ENCODE measurements at places on chromosomes 13 and 19.

GRCh38 chr13:41056826-41057711, 4.2 kb upstream of the WBP4 start:
- no peak for DNase-seq

DNA sequence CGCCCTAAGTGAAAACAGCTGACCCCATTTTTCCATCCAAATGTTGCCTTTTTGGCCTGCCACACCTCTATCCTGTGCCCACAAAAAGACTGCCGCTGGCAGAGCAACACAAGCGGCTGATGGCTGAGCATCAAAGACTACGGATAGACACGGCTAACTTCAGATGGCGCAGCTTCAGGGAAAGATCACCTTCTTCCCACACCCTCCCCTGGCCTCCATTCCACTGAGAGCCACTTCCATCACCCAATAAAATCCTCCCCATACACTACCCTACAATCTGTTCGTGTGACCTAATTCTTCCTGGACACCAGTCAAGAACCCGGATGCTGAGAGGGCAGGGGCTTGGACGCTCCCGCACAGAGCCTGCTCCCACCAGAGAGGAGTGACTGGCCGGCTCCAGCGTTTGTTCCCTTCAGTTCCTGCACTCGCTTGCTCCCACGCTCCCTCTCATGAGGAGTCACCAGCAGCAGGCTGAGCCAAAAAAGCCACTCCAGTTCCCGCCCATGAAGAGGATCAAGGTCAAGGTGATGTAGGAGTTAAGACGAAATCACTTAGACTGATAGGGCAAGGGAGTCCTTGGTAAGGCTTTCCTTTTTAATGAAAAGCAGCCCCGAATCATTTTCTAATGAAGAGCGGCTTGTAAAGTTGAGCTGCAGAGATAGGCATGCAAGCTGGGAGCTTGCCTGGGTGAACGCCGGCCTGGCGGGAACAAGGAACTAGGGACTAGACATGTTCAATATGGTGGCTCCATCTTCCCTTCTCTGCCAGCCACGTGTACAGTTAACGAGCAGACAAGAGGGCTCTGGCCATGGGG, 35.7 kb downstream of the TSKS start:
- DNase-seq = no peak

- DNase-seq = no peak
Observed at GRCh38 chr13:97223711-97224541, 1.8 kb downstream of the MBNL2 start.

DNA sequence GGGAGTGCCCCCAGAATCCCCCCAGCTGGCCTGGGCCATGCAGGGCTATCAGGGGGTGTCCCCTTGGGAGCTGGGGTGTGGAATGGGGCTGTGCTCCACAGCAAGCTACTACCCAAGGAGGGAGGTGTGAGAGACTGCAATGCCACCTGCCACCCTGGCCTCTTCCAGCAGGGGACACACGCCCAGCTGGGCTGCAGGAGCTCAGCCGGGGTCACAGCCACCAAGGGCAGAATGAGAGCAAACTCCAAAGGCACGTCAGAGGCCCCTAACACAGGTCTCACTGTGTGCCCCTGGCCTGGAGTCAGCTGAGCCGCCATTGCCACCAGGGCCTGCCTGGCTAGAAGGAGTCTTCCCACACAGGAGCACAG, 55.5 kb downstream of the MLLT1 start:
- DNase-seq = no peak

- DNase-seq = no peak
Observed at GRCh38 chr13:22463089-22463488, 717.7 kb upstream of the SGCG start.

- no peak for DNase-seq
Observed at GRCh38 chr13:44400736-44401135, 27.1 kb downstream of the SERP2 start.

GRCh38 chr19:6773323-6773931, 919 bp downstream of the VAV1 start:
- no peak for DNase-seq

DNA sequence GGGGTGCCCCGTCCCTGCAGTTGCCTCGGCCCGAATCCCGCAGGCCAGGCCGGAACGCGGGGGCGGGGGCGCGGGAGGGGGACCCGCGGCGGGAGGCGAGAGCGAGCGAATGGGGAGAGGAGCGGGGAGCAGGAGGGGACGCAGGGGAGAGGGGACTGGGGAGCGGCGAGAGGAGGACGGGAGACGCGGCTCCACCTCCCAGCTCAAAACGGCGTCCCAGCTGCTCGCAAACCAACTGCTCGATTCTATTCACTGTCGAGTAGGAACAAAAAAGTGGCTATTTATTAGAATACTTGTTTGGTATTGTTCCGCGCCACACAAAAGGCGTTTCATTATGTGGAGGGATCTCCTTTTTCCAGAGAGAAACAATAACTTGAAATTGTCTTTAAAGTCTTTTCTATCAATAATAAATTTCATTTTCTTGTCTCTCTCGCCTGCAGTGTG, 10.6 kb upstream of the SOX1 start:
- no peak for DNase-seq

GRCh38 chr13:40779796-40780285, 8.9 kb upstream of the MRPS31 start:
- no peak for DNase-seq

GRCh38 chr13:46492946-46493345, 60.0 kb upstream of the LRCH1 start:
- no peak for DNase-seq

DNA sequence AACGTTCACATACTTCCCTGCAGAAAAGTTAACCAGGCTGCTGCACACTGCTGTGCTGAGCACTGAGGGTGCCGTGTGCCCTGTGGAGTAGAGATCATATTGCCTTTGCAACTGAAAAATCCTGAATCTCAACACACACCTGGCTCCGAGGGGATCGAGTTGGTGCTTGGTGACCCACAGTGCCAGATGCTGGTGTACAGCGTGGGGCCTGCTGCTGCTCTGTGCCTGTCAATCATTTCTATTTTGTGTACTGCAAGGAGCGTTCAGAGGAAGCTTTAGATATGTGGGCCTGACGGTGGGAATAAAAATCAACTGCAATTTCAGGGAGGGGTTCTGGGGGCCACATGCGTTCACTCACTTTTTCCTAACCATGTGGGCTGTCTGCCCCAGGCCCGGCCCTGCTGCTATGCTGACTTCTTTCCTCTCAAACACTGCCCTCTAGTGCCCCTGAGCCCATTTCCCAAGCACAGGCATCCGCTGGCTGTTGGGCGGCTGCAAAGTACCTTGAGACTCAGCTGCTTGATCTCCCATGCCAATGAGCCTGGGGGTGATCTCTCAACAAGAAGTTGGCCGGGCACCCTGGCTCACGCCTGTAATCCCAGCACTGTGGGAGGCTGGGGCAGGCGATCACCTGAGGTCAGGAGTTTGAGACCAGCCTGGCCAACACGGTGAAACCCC, 9.7 kb upstream of the LENG8 start:
- DNase-seq = no peak

- no peak for DNase-seq
Observed at GRCh38 chr13:50761406-50761805, 82.1 kb downstream of the DLEU7 start.

GRCh38 chr19:1340681-1341469, 42.8 kb upstream of the NDUFS7 start:
- DNase-seq = no peak

- DNase-seq = no peak
Observed at GRCh38 chr13:60137911-60138560, 25.7 kb downstream of the DIAPH3 start.

DNA sequence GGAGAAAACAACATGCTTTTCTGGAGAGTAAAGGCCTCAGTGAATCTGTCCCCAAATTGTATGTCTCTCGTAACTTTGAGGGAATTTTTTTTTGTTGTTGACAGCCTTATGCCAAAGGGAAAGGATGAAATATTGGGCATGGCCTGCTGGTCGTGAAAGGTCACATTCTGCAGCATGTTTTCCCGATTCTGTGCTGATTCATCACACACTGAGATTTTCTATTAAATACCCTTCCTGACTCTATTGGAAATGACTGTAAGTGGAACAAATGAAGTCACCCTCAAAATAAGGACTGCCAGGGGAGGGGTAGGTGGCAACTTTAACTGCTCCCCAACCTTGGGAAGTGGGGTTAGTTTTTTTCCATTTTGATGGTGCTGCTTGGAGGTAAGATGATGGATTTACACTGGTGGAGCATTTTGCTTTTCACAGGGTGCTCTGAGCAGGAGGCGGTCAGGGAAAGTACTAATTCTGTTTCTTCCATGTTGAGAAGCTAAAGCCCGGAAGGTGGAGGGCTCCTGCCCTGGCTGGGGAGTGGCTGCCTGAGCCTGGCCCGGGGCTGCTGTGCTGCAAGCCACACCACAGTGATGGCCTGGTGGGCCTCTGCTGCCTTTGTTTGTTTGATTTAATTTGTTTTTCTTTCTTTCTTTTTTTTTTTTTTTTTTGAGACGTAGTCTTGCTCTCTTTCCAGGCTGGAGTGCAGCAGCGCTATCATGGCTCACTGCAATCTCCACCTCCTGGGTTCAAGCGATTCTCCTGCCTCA, 116.8 kb upstream of the SPATA13 start:
- no peak for DNase-seq

GRCh38 chr13:23579896-23580683, 9.9 kb downstream of the TNFRSF19 start:
- no peak for DNase-seq

DNA sequence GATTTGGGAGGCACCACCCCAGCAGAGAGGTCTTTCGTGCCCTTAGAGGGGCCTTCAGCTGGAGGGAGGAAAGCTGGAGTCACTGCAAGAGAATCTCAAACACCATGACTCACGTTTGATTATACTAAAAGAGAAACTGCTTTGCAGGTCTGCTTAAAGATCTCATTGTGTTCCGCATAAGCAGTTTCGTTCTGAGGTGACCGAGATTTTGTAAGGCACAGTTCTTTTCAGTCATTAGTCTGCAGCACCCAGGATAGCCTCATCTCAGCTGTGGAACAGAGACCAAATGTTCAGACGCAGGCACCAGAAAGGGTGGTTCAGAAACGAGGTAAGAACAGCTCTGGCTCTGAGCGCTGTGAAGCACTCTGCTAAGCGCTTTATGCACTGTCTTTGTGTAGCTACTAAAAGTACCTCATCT, 71.2 kb upstream of the GTF3A start:
- no peak for DNase-seq

DNA sequence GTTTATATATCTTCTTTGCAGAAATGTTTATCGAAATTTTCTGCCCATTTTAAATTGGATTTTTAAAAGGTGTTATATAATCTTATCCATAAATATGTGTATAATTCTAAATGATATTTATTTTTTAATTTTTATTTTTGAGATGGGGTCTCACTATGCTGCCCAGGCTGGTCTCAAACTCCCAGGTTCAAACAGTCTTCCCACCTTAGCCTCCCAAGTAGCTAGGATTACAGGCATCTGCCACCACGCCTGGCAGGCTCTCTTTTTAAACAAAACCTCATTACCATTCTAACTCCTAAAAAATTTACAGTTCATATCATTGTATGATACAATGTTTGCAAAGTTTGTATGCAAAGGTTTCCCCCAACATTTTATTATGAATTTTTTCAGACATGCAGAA, 7.2 kb downstream of the LGALS7B start:
- no peak for DNase-seq

- no peak for DNase-seq
Observed at GRCh38 chr19:15614507-15615379, at the start of gene CYP4F8. Gene CYP4F8, plus strand, starts transcription at chr19:15615218. Its CDS starts 399 bp downstream, at chr19:15615617.

- no peak for DNase-seq
Observed at GRCh38 chr13:44487989-44488388, 88.1 kb downstream of the TSC22D1 start.

- no peak for DNase-seq
Observed at GRCh38 chr13:31947105-31947504, 84.5 kb upstream of the FRY start.

GRCh38 chr19:5246554-5247155, 94.0 kb downstream of the PTPRS start:
- DNase-seq = no peak

GRCh38 chr19:30666301-30666803, 294.2 kb downstream of the ZNF536 start:
- peak; percentile 10 for DNase-seq

- DNase-seq = no peak
Observed at GRCh38 chr13:45332036-45332830, 8.8 kb downstream of the TPT1 start.

DNA sequence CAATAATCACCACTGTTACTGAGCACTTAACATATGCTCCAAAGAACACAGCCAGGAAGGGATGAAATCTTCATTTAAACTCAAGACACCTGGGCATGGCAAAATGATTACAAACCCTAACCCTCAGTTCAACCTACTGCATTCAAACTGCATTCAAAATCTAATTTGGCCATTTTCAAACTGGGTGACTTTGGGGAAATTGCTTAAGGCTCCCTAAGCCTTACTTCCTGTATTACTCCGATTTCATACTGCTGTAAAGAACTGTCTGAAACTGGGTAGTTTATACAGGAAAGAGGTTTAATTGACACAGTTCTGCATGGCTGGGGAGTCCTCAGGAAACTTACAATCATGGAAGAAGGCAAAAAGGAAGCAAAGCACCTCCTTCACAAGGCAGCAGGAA, 50.4 kb downstream of the CBY2 start:
- DNase-seq = no peak

DNA sequence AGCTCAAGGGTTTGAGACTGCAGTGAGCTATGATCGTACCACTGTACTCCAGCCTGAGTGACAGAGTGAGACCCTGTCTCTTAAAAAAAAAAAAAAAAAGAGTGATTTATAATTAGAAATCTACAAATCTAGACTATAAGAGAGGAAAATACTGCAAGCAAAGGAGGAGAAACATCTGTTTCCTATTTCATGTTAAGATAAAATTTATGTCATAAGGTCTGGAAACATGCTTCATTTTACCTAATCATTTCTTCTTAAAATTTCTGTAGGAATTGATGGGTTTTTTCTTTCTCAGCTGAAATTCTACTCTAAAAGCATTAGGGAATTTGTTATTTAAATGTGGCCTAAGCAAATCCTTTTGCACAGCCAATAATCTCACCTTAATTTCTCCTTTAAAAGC, 53.2 kb downstream of the C13orf42 start:
- DNase-seq = no peak

- peak; percentile 31 for DNase-seq
Observed at GRCh38 chr19:4730740-4731171, 7.1 kb upstream of the DPP9 start.

- no peak for DNase-seq
Observed at GRCh38 chr13:107680115-107680514, 535.2 kb downstream of the LIG4 start.

GRCh38 chr19:50693064-50693975, 26.3 kb downstream of the SHANK1 start:
- no peak for DNase-seq

All from NK-92 treated with Interleukin-12 subunit alpha and Interleukin-12 subunit beta, amount 100 ng/mL, for 24 hours (cell line).